Glutamatergic neuron (in vitro differentiated cells): ENCODE measurements at places on chromosomes 2 and 18.

DNA sequence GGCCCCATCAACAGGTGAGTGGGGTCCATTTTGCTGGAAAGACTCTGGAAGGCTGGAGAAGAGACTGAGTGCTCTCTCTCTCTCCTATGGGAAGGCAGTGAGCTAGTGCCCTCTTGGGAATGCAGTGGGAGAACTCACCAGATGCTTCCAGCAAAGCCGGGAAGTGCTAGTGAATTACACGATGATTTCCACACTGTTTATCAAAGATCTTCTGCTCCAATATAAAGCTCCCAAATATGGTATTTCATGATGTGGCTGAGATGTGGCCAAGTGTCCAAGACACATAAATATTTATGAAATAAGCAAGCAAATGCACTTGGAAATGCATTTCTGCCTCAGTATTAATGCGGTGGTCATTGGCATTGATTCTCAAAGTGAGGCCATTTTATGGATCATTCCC is 135.9 kb downstream of the VAPA start:
- no peak for DNase-seq

DNA sequence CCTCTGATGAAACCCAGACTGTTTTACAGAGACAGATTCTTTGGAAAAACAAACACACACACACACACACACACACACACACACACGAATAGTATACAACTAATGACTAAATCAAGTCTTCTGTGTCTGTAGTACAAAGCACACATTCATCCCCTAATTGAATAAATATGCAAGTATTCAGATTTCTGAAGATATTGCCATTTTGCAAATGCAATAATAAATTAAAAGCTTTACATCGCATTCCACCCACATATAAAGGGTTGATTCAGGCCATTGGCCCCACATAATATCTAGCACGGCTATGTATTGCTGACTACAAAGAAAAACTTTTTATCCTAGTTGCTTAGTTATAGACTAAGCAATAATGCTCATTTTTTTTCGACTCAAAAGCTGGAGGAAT is 86.2 kb downstream of the PAX3 start:
- DNase-seq: no peak

- DNase-seq: peak; percentile 59
These were observed 6.9 kb downstream of the STEAP3 start for GRCh38 chr2:119230219-119231185.

DNA sequence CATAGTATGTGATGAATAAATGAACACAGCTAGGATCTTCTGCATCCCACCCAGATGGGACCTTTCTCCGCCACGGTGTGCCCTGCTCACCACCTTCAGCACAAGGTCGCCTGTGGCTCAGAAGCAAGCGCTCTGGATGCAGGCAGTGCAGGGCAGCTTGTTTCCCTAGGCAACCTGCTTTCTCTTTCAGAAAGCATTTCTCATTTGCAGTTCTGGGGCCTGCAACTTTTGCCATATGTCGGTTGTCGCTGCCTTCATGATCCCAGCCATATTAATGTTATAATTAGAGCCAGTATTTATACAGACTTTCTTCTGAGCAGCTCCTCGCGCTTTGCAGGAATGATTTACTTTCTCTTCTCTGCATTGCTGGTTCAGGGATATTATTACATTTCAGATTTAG is 692.8 kb downstream of the RNF144A start:
- no peak for DNase-seq

DNA sequence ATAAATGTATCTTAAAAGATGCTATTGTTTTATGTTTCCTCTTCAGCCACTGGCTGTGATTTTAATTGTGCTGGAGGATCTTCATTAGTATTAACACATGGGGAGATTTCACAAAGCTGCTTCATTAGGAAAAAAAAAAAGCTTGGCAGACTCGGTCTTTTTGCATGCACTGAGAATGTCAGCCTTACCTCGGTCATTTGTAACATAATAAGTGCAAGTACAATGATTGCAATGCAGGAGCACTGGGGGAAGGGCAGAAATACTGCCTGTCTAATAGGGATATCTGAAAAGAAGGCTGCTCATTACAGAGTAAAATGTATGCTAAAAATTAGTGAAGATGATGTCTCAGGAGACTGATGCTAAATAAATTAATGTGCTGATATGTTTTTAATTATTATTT is 1.3 kb upstream of the BAZ2B start:
- DNase-seq: no peak

- no peak for DNase-seq
These were observed 11.4 kb downstream of the TMEFF2 start for GRCh38 chr2:192183296-192183695.

DNA sequence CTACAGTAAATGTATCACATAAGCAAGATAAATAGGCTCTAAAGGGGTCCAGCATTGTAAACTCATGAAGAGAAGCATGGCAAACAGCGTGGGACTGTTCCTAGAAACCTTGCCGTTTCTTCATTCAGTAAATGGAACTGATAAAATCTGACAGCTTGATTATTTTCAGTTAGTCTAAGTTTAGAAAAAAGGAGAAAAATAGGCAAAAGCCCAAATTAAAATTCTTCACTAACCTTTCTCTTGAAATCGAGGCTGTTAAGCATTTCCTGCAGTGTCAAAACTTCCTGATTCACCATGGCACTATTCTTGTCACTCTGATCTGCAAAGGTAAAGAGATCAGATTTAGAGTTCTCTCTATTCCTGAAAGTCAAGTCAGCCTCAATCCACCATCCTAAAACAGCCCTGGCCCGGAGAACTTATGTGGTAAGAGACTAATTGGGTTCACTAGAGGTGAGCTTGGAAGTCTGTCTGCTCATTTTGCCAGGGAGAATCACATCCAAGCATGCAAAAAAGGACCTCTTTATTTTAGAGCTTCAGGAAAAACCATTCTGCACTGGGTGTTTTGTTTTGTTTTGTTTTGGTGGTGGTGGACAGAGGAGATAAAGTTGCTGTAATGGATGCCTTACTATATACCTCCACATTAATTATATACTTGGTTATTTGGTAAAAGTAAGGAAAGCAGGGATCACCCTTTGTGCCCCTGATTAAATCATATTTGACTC is 52.4 kb upstream of the STAT1 start:
- DNase-seq: no peak
